Umbilical cord (tissue), 2 donors: ENCODE measurements at places on chromosomes 7 and 10. TPM values are rescaled to one million over a fixed set of nuclear protein-coding genes. Genes with fewer than 3 reads are reported as not detected.

The ZNF438 gene
- total RNA-seq = 8.4 TPM

The EPHB6 gene
- 4.3 TPM for total RNA-seq

The EN2 gene
- 2.6 TPM for total RNA-seq

The AKR1B15 gene
- 0.48 TPM for total RNA-seq

The ZNF804B gene
- 7.7 TPM for total RNA-seq
